AG04450 (cell line): ENCODE measurements at places on chromosomes 2 and 18.
A peak's percentile ranks its signal among the peaks of the same experiment; 100 is the strongest.

DNA sequence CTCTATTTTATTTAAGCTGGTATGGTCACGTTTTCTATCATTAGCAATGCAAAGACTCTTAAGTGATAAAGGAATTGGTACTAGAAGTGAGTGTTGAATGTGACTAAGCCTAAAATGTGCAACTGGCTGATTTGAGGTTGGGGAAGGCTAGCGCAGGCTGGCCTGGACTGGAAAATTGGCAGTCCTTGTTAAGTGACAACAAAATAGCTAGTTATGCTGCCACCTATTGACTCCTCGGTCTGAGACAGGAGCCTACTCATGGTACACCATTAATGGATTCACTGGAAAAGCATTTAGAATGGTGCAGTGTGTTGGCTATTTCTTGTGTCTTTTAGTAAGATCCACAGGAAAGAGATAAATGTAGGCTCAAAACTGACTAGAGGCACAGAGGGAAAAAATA is 5.7 kb upstream of the WIPF1 start:
- DNase-seq, result no peak

DNA sequence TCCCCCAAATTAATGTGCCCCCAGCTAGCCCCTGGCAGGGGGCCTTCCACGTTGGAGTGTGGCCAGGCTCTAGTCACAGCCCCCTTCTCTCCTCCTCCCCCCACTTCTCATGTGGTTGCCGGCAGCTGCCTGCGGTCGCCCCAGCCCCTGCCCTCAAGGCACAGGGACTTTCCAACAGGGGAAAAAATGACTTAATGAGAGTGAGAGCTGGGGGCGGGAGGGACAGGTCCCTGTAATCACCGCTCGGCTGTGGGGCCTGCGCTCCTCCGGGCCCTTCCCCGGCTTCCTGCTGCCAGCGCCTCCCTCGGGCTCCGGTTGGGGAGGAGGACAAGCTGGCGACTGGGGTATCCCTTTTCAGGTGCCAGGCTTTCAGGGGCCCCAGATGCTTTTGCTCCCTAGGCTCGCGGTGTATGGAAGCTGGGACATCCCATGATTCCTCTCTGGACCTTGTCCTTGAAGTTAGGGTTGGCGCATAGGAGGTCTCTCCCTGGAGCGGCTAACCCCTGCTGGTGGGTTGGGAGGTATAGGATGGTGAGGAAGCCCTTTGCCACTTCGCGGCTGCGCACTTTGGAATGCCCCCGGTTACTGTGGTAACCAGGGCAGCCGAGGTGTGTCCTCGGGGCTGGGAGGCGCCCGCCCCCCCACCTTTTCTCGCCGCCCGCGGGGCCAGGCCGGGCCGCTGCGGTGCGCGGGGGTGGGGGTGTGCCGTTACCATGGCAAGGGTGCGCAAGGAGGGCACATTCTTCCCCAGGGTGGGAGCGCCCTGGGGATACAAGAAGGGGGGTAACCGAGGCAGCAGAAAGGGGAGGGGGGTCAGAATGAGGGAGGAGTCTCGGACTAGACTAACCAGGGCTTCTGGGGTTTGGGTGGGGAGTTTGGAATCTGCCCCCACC is 16.1 kb downstream of the WNT10A start:
- no peak for DNase-seq

DNA sequence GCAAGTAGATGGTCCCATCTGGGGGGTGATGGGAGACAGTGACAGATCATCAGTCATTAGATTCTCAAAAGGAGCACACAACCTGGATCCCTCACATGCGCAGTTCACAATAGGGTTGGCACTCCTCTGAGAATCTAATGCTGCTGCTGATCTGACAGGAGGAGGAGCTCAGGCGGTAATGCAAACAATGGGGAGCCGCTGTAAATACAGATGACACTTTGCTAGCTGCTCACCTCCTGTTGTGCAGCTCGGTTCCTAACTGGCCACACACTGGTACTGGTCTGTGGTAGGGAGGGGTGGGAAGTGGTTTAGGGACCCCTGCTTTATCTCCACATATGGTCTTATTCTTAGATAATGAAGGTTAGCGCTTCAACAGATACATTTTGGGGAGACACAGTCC is 506.6 kb downstream of the PLCL1 start:
- no peak for DNase-seq

DNA sequence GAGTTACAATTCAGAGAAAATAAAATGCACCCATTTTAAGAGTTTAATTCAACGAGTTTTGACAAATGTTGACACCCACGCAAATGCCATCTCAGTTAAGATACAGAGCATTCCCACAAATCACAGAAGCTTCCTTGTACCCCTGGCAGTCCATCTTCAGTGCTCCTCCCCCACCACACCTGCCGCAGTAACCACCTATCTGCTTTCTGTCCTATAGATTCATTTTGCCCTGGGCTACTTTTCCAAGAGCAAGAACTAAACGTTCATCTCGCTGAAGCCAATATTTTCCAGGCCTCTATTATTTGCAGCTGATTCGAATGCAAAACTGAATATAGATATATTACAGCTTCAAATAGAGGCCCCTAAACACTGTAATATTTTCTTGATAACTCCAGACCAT is 13.4 kb upstream of the HPCAL1 start:
- no peak for DNase-seq

GRCh38 chr2:235399895-235400294 is 93.9 kb upstream of the AGAP1 start:
- no peak for DNase-seq

GRCh38 chr18:25233528-25234321 is 118.2 kb downstream of the ZNF521 start:
- no peak for DNase-seq

GRCh38 chr18:34350778-34351177 is 126.1 kb upstream of the NOL4 start:
- DNase-seq, result no peak

GRCh38 chr2:224580248-224580647 is 4.9 kb downstream of the CUL3 start:
- no peak for DNase-seq

GRCh38 chr2:26617588-26618083 is 23.5 kb downstream of the CIB4 start:
- no peak for DNase-seq

DNA sequence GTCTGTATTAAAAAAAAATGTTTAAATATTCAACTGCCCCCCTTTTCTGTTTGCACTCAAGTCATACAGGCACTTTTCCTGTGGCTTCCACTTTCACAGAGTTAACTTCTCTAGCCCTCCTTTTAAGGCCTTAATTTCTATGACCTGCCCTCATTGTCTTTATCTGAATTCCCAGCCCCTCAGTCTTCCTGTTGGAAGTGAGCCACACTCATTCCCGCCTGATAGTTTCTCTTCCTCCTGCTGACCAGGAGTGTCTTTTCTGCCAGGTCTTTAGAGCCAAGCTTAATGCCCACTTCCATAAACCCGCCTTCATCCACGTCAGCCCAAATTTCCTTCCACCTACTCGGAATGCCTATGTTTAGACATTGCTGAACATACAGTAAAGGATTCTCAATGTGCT is 10.5 kb downstream of the COPS8 start:
- no peak for DNase-seq

DNA sequence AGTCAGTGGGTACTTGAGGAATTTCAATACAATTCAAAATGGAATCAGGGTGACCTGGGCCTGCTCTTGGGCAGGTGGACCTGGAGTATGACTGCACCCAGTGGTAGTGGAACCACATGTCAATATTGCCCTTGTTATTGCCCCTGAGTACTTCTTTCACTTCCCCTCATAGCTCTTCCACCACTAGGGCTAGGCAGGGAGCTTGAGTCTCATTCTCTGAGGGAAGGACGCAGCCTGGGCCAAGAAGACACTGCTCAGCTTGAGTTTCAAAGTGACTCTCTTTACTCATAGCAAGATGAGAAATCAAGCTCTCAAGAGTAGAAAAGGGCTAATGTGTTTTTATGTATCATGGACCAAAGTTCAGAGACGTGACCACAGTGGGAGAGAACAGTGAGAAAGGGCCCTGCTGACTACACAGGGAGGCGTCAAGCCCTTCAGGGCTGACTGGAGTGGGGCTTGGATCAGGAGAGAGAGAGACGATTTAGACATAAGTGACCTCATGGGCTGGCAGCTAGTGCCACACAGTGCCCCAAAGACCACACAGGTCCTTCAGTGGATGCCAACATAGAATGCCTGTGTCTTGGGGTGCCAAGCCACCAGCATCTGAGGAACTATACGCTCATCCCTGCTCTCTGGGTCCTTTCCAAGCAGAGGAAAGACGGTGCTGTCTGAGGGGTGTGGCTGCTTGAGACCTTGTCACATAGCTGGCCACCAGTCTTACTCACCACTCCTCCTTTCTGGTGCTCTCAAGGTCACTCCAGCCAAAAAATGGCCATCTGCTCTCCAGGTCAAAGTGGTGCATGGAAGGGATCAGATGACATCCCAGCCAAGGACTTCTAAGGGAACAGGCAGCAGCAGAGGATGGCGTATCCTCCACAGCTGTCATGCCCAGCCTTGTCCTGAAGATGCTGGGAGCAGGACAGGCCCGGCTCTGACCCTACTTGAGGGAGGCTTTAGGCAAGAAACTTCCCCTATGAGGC is 13.0 kb downstream of the PTMA start:
- DNase-seq, result no peak

DNA sequence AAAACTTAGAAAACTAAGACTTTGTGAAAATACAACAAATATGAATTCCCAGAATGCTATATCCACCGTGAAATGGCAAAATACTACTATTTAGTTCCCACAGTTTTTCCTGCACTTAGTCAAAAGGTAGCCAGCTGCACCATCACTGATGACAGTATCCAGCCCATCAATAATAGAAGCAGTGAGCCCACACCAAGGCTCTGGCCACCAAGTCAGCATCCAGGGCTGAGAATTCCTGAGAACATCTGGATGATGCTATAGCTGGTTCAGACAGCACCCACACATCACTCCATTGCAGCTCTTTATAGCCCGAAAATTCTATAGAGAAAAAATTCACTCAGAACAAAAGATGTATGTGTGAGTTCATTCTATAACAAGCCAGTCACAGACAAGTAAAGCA is 159.1 kb upstream of the SPATS2L start:
- DNase-seq, result no peak

- DNase-seq, result no peak
Measured at GRCh38 chr2:60827369-60827768, 54.0 kb upstream of the REL start.

GRCh38 chr2:131031875-131032274 is 61.4 kb downstream of the FAM168B start:
- DNase-seq, result no peak

- no peak for DNase-seq
Measured at GRCh38 chr2:43383533-43383932, 157.1 kb upstream of the ZFP36L2 start.

GRCh38 chr2:61111708-61112107 is 46.0 kb downstream of the SANBR start:
- no peak for DNase-seq

GRCh38 chr2:240672701-240673190 is 9.9 kb downstream of the AQP12B start:
- DNase-seq, result no peak

- DNase-seq, result no peak
Measured at GRCh38 chr2:242011991-242012764, 142.6 kb downstream of the RTP5 start.

- no peak for DNase-seq
Measured at GRCh38 chr2:50687327-50687726, 344.6 kb downstream of the NRXN1 start.

DNA sequence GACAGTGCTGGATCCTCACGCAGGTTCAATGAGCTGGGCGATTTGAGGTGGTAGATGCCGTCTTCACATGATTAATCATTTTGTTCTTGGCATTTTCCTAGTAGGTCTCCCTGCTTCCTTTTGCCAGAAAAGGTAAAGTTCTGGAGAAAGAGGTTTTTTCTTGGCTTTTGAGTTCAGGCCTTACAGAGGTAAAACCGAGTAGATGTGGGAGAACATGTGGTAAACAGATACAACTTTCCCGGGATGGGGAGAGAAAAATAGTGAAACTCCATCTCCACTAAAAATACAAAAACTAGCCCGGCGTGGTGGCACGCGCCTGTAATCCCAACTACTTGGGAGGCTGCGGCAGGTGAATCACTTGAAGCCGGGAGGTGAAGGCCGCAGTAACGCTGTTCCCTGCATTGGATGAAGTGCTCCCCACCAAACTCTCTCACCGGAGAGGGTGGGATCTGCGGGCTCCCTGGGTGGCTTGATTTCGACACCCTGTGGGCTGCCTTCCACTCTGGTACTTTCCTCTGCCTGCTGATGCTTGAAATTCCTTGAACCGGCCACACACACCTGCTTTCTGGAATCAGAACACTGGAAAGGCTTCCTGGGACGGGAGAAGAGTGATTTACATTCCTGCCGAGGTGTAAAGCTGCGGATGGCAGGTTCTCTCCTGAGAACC is 88.8 kb downstream of the ACTR3 start:
- DNase-seq, result no peak

DNA sequence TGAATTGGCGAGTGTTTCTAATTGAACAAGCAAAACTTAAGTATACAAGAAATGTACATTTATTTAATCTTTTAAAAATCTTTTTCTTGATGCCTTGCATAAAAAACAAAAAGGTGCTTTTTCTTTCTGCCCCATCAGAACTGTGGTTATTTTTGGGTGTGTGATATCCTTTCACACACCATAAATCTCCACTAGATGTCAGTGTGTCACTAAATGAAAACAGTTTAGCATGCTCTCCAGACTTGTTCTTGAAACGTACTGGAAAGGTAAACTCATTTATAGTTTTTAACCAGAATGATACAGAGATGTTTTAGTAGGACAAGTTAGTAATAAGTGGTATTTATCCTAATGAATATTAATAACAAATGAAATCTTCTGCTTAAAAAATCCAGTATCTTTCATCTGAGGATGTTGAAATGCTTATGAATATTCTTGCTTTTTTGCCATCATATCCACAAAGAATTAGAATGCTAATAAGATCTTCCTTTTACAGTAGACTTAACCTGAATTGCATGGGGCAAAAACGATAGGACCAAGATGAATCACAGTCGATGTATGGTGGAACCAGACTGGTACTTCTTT is 96.8 kb downstream of the UBE2E3 start:
- no peak for DNase-seq

GRCh38 chr2:129575431-129575830 is 404.0 kb upstream of the RAB6C start:
- no peak for DNase-seq

GRCh38 chr2:13758412-13758811 is 874.1 kb upstream of the LRATD1 start:
- DNase-seq, result no peak

GRCh38 chr2:122096761-122097160 is 341.3 kb downstream of the TSN start:
- DNase-seq, result no peak

- DNase-seq, result no peak
Measured at GRCh38 chr2:232229911-232230310, 148.6 kb upstream of the ALPP start.

- no peak for DNase-seq
Measured at GRCh38 chr2:122543815-122544214, 788.4 kb downstream of the TSN start.

DNA sequence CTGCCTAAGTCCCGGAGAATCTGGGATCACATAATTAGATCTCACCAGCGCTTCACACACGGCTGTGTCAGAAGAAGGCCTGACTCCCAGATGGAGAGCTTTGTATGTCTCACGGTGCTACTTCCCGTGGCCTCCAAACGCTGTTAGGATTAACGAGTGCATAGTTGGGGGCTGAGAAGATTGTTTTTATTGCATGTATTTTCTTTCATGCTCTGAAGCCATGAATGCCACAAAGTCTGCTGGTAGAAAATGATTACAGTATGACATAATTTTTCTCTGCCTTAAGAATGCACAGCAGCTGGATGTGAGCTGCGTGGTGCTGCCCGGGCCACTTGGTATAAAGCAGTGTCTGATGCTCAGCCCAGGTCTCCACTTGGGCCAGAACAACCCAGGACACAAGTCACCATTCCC is 166.5 kb downstream of the SEPTIN10 start:
- peak; percentile 93 for DNase-seq
